Stimulated activated CD8-positive, alpha-beta memory T cell treated with anti-CD3 and anti-CD28 coated beads, Interleukin-4, amount 100 ng/mL, for 1 hour (primary cell): ENCODE measurements at places on chromosomes 12 and 14.

DNA sequence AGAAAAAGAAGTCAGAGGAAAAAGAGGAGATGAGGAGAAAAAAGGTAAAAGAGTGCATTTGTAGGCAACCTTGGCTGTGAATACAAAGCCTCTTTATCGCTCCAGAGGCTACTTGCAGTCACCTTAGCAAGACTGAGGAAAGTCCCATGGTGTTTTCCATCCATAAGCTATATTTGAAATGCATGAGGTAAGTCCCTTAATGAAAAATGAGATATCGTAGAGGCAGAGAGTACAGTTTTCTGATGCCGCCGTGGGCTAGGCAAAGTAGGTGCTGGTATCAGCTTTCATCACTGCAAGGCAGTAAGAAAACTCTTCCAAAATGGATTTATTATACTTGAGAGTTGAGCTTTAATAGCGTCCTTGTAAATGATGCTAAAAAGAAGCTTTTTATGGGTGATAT is 186.8 kb downstream of the ASCL1 start:
- no peak for DNase-seq

GRCh38 chr14:99655521-99655920 is 10.6 kb downstream of the HHIPL1 start:
- no peak for DNase-seq

DNA sequence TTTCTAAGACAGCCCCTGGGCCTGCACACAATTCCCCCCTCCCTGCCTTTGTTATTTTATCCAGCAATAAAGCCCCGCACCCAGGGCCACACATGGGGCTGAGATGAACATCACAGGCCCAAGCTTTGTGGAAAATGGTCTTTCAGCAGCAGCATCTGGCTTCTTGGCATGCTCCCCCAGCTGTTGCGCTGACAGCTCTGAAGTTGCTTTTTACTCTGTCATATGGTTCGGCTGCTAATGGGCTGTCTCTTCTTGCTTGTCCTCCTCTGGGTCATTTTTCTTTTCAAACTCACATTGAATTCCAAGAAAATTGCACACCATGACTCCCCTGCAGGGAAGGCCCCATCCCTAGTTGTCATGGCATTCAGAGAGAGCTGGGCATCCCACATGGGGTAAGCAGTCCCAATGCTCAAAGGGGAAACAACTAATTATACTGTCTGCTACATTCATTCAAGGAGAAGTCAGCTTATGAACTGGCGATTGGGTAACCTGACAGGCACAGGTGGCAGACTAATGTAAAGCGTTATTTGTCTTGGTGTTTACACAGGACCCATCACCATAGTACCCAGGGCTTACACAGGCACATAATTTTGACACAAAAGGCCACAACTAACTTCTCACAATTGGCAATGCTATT is 74.0 kb upstream of the CDKN3 start:
- no peak for DNase-seq

- no peak for DNase-seq
These were observed 95.9 kb upstream of the PPP2R5C start for GRCh38 chr14:101665478-101666078.

DNA sequence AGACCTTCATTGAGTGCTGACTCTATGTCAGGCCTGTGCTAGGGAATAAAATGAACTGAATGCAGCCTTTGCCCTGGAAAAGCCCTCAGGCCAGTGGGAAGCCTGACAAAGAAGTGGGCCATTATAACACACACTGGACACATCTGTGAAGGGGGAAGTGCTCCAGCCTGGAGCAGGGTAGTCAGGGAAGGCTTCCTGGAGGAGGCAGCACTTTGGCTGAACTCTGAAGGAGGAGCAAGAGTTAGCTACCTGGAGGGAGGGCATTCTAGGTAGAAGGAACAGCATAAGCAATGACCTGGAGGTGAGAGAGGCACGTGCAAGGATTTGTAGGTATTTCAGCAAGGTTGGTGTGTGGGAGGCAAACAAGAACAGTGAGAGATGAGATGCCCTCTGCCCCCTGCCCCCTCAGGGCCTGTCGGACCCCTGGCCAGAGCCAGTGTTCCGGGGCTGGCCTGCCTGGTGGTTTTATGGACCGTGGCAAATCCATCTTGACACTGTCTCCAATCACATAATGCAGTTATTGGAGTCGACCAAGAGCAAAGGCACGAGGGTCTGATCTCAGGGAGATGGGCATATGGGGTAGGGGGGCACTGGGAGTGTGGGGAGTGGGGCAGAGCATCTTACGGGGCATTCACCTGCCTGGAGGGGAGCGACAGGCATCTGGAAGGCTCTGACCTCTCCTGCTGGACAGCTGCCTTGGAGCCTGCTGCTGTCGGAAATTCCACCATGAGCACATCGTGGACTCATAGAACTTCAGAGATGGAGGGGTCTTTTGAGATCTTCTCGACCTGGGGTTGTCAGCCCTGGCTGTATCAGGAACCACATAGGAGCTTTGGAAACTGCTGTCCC is 2.7 kb upstream of the FAM222A start:
- no peak for DNase-seq

GRCh38 chr12:44078273-44078672 is 242.4 kb downstream of the TMEM117 start:
- DNase-seq = no peak

DNA sequence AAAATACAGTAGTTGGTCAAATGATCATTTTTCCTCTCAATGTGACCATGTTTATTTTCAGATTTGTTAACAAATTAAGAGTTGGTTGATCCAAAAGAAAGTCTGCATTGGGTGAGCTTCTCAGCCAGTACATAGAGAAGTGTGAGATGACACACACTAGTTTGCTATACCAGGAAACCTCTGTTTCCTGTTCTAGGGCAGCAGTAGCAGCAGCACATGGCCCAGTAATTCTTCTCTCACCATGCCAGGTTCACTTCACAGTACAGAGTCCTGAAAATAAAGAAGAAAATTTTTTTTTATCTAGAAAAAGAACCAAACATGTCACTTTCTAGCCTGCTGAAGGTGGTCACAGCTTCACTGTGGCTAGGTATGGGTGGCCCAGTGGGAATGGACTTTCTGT is 250.2 kb upstream of the OR4E1 start:
- no peak for DNase-seq
